Fibroblast of villous mesenchyme (primary cell): ENCODE measurements at places on chromosomes 3 and 15.

DNA sequence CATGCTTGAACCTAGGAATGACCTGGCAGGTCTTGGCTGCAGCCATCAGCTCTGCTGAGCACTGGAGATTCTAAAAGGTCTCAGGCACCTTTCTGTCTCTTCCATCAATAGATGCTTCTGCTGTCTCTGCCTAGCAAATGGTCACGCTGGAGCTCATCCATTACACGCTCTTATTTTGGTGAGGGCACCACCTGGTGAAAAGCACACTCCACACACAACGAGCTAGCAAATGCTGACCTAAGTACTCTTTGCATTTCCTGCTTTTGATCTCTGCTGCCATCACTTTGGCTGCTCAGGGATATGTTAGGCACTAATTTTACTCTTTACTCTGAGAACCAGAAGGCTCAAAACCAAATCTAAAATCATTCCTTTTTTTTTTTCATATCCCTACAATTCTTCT is 91.3 kb downstream of the RAB11A start:
- no peak for DNase-seq

- peak; percentile 0 for DNase-seq
Measured at GRCh38 chr15:53962646-53963561, 15.3 kb upstream of the UNC13C start.

DNA sequence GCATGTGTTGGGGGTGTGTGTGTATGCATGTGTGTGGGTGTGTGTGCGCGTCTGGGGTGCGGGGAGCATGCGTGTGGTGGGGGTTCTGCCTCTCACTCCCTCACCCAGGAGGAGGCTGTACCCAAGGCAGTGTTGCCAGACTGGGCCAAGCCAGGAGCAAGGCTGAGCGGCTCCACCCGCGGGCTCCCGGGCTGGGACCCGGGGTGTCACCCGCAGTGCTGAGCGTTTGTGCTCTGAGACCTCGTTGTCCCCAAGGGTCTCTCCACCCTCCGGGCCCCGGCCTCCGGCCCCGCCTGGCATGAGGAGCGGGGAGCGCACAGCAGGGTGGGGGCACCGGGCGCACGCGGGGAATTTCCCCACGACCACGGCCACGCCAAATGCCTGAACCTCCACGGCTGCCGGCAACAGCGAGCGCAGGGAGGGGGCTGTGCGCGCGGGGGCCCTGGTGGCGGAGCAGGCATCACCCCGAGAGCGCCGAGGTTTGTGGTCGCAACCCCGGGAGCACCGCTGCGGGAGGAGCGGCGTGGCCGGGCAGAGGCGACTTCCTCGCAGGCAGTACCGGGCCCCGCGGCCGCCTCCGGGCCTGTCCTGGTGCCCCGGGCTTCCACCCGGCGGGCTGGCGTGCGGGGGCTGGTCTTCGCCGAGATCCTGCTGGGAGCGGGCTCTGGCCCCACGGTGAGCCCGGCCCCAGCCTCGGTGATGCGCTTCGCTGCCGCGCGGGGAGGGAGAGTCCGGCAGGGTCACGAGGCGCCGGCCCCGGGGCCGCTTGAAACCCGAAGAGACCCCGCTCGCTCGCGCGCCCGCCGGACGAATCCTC is 7.4 kb upstream of the OCA2 start:
- peak; percentile 5 for DNase-seq

DNA sequence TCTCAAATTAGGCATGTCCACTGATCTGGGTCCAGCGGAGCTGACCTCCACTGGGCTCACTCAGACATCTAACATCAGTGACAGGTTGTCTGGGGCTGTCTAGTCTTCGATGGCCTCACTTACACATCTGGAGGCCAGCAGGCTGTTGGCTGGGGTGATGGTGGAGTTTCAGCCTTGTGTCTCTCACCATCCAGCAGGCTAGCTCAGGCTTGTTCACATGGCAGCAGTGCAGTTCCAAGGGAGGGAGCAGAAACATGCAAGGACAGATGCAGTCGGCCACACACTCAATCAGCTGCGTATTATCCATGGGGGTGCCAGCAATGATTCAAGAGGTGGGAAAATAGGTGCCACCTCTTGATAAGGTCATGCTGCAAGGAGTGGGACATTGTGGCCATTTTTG is 292.5 kb downstream of the SHQ1 start:
- DNase-seq: no peak

DNA sequence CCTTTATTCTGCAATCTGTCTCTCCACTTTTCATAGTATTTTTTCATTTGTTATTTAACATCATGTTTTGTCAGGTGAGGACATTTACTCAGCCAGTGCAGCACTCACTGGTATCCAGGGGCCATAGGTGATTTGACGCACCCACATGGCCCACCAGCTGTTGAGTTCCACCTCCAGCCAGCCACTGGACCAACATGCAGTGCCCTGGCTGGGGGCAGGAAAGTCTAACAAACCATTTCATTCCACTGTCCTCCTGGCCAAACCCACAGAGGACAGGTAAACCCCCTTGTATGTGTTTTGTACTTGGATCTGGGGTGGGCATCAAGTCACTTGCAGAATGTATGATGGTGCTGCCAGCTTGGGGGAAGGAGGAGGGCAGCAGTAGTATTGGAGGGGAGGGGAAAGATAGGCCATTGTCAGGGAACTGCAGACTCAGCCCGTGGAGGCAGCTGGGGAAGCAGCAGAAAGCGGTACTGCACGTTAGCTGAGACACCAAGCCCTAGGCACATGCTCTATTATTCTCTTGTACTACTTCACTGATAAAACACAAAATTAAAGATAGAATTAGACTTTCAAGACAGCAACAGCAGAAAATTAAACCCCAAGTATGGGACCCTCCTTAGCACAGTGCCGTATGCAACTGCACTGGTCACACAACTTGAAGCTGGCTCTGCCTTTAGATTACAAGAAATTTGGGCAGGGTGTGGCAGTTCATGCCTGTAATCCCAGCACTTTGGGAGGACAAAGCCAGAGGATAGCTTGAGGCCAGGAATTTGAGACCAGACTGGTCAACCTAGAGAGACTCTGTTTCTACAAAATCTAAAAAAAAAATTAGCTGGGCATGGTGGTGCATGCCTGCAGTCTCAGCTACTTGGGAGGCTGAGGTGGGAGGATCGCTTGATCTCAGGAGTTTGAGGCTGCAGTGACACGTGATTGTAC is 15.4 kb upstream of the RPL24 start:
- DNase-seq: no peak

- DNase-seq: no peak
Measured at GRCh38 chr3:178062126-178062525, 474.1 kb upstream of the KCNMB2 start.

GRCh38 chr3:50484722-50485121 is 18.7 kb downstream of the CACNA2D2 start:
- no peak for DNase-seq
